ENCODE measurements at places on chromosomes 4 and X.
A peak's percentile ranks its signal among the peaks of the same experiment; 100 is the strongest.

GRCh38 chr4:48275247-48275646 lies 5.6 kb upstream of the TEC start:
- DNase-seq: peak; percentile 44

DNA sequence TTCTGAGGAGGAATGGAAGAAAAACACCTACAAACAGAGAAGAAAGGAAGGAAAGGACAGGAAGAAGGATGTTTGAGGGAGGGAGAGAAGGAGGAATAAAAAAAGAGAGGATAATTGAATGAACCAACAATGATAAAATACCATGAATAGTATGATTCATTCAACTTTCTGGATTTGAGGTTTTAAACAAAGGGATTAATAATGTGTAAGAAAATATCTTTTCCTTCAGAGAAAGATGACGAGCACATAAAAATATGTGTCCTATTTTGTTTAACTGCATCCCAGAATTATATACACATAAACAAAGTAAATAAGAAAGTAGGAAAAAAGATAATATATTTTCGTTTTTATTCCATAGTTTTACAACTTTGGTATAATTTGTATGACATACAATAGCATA lies 1380.4 kb downstream of the STIM2 start:
- DNase-seq: no peak

GRCh38 chrX:112654871-112655270 lies 24.9 kb downstream of the LHFPL1 start:
- no peak for DNase-seq

DNA sequence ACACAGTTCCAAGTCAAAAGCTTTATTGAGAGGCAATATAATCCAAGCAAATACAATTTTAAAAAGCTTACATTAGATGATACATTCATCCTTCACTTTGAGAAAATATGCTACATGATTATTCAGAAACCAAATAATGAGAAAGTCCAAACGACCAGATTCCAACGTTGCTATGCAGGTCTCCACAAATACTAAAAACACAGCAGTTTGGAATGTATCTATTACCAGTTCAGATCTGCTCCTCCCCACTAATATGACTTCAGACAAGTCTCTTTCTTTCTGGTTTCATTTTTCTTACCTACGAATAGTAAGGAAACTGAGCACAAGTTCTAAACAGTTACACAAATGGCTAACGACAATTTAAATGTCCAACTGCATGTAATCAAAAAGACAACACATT lies 9.5 kb downstream of the NAF1 start:
- DNase-seq: peak; percentile 57

DNA sequence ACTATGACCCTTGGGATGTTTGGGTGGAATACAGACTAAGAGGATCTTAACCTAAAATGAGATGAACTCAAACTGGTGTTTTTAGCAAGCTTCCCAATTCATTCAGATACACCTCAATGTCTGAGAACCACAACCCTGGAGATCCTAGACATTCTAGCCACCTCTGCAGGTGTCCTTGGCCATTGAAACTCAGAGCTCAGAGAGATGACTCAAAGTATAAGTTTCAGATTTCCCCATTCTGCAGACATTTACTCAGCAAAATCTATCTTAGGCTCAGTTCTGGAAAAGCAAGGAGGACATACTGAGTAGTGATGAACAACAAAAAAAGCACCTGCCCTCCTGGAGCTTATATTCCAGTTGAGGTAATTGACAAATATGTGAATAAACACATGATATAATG lies 47.8 kb downstream of the COMMD8 start:
- DNase-seq: no peak

DNA sequence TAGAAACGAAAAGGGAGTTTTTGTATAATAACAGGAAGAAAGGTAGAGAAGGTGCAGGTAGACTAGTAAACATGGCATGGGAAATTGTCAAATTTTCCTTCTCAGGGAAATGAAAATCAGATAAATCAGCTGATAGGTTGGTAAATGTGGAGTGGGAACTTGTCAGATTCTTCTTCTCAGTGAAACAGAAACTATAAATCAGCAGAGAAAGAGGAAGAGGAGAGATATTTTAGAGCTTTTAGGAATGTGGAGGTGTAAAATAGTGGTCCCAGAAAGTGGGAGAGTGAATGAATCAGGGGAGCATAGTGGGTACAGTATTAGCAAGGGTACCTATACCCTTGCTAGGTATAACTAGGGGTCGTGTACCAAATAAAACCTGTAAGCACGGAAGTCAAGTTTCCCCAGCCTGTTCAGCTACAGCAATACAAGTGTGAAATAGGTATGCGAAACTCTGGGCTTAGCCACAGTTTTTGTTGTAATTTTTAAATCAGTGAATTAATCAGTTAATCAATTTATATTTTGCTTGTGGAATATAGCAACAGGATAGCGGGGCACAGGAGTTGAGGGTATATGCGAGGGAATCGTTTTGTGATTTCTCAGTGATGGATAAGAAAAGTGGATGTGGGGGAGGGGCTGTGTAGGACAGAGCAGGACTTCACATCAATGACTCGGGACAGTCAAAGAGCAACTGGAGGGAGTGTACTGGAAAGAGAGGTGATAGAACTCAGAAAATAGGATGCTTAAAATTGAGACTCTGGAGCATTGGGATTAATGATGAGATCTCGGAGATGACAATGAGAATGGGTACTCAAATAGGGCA lies 561.5 kb downstream of the INPP4B start:
- no peak for DNase-seq

DNA sequence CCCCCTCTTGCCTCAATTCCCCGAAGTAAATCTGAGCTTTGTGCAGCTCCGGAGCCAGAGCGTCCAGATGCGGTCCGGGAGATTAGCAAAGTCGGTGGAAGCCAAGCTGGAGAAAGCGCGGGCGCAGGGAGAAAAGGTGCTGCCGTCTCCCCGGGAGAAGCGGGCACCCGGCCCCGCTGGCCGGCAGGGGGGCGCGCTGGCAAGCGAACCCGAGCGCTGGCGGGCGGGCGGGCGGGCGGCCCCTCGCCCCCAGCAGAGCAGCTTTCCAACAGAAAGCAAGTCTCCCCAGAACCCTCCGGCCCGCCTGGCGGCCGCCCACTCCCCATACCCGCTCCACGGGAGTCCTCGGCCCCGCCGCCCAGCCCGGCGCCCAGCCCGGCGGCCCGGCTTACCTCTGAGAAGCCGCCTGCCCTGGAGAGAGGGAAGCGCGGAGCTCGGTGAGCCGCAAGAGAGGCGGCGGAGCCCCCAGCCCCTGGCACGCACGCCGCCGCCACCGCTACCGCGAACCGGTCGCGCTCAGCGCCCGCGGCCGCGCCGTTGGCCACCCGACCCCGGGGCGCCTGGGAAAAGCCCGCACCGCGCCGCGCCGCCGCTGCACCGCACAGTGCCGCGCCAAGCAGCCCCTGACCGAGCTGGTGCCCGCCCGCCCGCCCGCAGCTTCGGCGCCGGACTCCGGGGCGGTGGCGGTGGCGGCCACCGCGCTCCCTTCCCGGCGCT lies 529 bp upstream of the CITED1 start:
- no peak for DNase-seq

GRCh38 chr4:41385481-41385880 lies 128.8 kb downstream of the UCHL1 start:
- DNase-seq: no peak

DNA sequence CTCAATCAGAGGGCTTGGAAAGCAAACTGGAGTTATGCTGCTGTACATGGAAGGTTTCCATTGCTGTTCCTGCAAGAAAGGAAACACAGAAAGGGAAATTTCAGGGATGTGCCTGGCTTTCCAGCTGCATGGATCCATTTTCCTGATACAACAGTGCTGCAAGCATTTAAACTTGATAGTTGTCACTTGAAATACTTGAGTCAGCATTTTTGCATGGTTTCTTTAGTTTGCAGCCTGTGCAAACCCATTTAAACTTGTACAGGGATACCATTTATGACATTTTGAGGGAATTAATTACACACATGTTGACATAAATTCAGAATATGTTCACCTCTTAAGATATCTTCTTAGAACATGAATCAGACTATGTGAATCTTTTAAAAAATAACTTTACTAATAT lies 131.1 kb upstream of the RASGEF1B start:
- no peak for DNase-seq

GRCh38 chrX:104435249-104435648 lies 130.8 kb upstream of the IL1RAPL2 start:
- DNase-seq: no peak

- no peak for DNase-seq
These were observed 12.3 kb upstream of the NAA11 start for GRCh38 chr4:79338148-79338547.

- no peak for DNase-seq
These were observed 14.5 kb upstream of the ABCG2 start for GRCh38 chr4:88172987-88173386.

DNA sequence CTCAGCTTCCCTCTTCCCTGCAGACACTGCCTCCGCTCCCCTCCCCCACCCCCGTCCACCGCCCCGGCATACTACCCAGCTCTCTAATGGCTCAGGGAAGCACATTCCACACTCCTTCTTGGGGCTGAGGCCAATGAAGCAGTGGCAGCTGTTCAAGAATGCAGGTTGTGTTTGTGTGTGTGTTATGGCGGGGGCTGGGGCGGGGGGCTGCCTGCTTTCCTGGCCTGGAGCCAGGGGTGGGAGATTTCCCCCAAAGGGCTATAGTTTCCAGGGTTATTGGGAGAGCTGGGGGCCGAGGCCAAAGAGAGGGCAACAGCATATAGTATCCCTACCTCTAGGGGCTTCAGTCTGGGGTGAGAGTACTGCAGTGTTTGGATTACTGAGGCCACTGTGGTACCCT lies 149.4 kb downstream of the EFNB1 start:
- no peak for DNase-seq

GRCh38 chr4:54004463-54004862 lies 59.9 kb downstream of the CHIC2 start:
- no peak for DNase-seq

DNA sequence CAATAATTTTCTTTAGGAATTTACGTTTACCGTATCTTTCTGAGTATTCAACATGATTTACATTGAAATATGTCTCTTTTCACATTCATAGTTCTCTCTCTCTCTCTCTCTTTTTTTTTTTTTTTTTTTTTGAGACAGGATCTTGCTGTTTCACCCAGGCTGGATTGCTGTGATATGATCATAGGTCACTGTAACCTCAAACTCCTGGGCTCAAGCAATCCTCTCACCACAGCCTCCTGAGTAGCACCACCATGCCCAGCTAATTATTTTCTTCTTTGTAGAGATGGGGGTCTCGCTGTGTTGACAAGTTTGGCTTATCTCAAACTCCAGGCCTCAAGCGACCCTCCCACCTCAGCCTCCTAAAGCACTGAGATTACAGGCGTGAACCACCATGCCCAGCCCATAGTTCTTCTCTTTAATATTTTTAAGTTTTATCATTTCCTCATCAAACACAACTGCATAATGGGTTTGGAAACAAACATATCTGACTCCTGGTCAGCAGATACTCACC lies 9.8 kb downstream of the SRP72 start:
- DNase-seq: no peak

GRCh38 chr4:114132830-114133229 lies 153.4 kb upstream of the ARSJ start:
- DNase-seq: peak; percentile 14

DNA sequence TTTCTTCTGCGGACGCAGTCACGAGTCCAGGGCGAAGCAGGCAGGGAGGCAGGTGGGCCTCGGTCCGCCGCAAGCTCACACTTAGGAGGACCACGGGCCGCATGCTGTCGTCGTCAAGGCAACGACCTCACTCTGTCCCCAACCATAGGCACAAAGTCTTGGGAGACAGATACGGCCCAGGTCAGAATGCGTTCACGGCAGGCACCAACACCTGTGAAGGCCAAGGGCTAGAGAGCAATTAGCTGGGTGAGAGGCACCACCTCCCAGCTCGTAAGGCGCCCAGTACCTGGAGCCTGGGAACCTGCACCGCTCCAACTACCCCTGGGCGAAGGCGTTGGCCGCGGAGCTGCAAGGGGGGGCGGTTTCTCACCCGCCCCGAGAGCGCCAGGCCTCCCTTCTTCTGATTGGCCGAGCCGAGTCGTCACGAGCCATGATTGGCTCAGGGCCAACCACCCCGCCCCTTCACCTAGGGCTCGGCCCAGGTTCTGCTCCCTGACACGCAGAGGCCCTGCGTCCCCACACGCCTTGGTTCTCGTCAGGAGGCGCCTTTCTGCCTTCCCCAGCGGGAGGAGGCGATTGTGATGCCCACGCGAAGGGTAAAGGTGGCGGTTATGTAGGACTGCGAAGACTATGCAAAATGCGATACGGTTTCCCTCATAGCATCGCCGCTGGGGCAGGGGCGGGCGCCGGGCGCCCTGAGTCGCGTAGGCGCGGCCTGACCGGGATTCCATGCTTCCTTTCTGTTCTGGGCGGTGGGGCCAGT lies at the start of gene CDKL2:
TSS of gene CDKL2 (minus strand) at position 355 of the 763 bp plus-strand sequence. CDS start 4,540 bp downstream, outside the sequence.
- peak; percentile 76 for DNase-seq

DNA sequence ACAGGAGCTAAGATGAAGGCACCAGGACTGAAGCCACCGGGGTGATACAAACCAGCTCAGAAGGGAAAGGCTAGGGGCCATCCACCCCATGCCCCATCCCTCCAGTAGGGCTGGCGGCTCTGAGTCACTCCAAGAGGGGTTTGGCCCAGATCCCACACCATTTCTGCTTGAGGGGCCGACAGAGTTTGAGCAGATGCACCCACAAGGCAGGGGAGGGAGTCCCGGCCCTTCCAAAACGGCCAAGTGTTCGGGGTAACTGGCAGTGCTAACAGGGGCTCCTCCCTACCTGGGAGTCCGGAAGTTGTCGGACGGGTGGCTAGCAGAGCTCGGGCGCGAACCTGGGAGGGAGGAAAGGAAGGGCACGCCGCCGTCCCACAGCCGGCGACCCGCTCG lies 412 bp downstream of the SLC10A3 start:
- DNase-seq: peak; percentile 26

DNA sequence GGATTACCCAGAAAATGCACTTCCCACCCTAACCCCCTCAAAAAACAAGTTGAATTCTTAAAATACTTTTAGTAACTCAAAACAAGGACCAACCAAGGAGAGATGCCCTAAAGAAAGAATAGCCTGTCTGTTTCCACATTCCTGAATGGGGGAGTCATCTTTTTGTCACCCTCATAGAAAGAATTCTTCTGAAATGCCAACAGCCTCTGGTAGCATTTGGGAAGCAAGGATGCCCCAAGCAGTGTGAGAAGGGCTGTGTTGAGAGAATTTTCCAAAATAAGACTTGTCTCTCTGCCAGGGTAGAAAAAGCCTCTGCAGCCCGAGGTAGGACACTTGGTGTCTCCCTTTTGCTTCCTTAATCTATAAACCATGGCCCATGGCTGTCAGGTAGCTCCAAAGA lies 173.1 kb upstream of the VCX3A start:
- no peak for DNase-seq

DNA sequence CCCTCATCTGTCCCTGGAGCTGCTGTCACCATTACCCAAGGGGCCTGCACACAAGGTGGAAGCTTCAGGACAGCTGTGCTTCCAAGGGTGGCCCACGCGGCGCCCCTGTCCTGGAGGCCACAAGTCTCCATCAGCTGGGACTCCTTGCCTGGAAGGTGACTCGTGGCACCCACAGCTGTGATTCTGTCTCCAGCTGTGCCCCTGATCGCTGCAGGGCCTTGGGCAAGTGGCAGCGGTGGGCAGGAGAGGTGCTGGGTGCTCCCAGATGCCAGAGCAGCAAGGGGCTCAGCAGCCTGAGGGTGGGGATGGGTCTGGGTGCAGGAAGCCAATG lies 9.0 kb upstream of the DUSP9 start:
- DNase-seq: no peak

GRCh38 chr4:184533908-184534307 lies 59.6 kb upstream of the IRF2 start:
- no peak for DNase-seq
